Stimulated activated CD8-positive, alpha-beta memory T cell treated with anti-CD3 and anti-CD28 coated beads, Interleukin-12 subunit alpha, Interleukin-12 subunit beta, amount 100 ng/mL, for 4 hours (primary cell): ENCODE measurements at places on chromosomes 7 and 10.

DNA sequence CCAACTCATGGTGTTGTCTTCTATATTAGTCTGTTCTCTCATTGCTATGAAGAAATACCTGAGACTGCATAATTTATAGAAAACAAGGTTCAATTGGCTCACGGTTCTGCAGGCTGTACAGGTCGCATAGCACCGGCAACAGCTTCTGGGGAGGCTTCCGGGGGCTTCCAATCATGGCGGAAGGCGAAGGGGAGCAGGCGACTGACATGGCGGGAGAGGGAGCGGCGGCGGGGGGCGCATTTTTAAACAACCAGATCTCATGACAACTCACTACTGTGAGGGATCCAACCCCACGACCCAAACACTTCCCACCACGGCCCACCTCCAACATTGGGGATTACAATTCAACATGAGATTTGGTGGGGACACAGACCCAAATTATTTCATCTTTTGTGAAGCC is 28.7 kb upstream of the GDI2 start:
- DNase-seq = no peak

DNA sequence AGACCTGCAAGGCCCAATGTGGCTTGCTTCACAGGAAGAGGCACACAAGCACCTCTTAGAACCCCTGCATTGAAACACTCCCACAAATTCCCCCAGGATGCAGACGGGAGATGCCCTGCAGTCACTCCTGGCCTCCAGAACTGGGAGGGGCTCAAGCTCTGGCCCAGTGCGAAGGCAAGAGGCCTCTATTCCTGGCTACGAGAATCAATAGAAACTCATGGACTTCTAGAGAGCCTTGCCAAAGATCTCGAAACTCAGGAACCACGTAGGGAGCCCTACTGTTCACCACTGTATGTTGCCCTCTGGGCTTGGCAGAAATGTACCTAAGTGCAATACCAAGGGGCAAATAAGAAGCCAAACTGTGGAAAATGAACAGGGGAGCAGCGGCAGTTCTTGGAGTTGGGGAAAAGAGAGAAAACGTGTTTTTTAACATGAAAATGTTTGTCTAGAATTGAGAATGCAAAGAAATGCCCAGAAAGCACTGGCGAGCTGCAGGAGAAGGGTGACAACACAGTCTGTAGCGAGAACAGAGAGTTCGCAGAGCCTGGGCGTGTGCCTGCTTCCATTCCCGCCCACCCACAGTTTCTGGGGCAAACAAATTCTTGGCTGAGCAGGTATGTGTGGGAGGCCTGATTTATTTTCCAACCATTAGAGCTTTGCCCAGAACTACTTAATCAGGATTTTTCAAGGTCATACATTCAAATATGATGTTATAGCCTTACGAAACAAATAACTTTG is 260.5 kb upstream of the KLF14 start:
- DNase-seq = no peak

DNA sequence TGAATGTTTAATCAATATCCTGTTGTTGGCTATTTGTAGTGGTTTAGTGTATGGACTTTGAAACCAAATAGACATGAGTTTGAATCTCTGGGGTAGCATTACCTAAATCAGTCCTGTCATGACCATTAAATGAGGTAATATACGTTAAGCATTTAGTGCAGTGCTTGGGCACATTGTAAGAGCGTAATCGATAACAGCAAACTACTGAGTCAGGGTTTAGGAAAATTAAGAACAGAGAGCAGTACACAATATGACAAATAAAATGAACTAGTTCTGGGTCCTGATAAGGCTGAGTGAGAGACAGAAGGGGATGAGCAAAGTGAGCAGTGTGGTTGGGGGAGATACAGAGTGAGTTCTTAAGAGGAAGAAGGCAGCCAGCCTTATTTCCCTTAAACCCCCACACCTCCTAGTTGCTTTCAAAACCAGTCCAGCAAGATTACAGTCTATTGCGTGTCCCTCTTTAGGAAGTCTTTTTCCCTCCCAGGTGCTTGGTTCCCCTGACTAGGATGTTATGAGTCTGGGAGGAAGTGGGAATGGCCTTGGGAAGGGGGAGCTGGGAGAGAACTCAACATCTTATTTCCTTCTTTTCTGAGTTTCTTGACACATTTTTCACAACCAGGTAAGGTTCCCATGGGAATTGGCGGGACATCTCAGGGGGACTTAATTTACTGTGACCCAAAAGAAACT is 171.0 kb downstream of the SND1 start:
- DNase-seq = no peak

DNA sequence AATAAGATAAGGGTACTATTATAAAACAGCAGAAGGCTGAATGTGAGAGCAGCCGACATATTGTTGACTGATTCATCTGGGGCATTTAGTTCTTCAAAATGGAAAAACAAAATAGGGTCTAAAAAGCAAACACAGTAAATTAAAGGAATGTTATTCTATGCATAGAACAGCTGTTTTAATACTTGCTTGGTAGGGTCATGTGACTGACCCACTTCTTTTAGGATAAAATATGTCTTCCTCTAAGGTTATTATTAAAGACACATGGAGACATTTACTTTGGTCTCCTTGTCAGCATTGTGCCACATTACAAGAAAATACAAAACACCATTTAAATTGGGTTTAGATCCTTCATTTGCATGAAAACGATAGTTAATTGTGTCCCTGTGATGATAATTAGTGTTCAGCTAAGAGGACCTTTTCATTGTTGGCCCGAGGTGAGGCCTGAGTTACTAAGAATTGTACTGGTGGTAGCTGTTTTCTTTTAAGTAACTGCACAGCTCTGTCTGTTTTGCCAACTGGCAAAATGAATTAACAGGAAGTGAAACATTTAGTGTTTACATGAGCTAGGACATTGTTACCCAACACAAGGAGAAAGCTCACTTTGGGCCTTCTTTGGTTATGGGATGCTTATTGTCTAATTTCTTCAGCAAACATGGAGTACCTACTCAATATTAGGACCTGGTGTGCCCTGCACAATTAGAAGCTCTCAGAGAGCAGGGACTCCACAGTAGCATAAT is 764.4 kb downstream of the LRMDA start:
- DNase-seq = no peak

DNA sequence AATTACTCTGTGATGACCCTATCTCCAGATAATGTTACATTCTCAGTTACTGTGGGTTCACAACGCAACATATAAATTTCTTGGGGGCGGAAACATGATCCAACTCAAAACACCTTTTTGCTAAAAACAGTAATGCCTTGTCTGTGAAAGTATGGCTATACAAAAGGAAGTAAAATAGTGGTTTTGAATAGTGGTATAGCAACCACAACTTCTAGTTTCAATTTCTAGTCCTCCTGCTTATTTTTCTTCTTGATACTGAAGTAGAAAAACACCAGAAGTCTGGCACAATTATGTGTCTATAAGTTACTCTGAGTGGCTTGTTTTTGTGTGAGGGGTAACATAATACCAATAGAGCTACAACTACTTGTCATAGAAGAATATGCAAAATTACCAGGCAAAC is 21.5 kb upstream of the ZNF800 start:
- DNase-seq = no peak
